Mesenteric fat pad (tissue), 1 donor: ENCODE measurements at places on chromosomes 11 and 22.

GRCh38 chr11:72140661-72141060 is 5.1 kb downstream of the FOLR3 start:
- DNase-seq = no peak

DNA sequence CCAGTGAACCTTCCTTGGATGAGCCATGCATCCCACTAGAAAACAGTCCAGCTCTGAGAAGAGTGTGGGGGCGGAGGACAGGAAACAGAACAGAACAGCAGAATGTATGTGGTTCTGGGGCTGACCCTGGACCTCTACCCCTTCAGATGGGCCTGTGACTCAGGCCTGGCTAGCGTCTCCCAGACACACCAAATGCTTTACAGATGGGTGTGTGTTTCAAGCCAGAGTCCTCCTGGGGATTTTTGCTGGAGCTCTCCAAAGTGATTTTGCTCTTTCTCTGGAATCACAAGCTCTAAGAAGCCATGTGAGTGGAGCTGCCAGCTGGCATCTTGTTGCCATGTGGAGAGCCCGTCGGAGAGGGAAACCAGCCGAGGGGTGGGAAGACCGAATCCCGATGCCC is 13.2 kb upstream of the C1QTNF4 start:
- peak; percentile 89 for DNase-seq

DNA sequence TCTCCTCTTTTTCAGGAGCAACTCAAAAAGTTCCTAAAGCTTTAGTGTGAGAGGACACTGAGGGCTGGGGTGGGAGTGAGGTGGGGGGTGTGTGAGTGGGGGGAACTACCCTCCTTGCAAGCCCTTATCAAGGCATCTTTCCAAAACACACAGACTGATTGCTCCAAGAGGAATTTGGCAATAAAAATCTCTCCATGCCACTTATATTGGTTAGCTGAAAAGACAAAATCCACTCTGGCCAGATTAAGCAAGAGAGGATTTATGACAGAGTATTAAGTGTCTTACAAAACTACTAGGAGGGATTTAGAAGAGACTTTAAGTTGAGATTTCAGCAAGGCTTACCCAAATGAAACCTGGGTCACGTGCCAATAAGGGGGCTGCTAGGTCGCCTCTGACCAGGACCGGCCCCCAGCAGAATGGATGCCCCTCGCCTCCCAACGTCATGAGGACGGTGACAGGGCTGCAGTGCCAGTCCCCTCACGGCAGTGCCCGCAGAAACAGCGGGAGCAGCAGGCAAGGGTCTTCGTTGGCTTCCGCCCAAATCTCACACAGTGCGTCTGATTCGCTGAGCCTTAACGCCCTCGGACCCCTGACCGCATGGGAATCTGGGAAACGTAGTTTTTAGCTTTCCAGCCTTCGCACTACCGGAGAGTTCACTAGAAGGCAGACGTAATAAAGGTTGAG is 22.1 kb upstream of the CTR9 start:
- no peak for DNase-seq

GRCh38 chr11:65625628-65626342 is 10.2 kb downstream of the PCNX3 start:
- no peak for DNase-seq

GRCh38 chr11:73185680-73186293 is 32.3 kb upstream of the P2RY2 start:
- peak; percentile 85 for DNase-seq

GRCh38 chr11:88535266-88535665 is 197.7 kb upstream of the CTSC start:
- DNase-seq = no peak

DNA sequence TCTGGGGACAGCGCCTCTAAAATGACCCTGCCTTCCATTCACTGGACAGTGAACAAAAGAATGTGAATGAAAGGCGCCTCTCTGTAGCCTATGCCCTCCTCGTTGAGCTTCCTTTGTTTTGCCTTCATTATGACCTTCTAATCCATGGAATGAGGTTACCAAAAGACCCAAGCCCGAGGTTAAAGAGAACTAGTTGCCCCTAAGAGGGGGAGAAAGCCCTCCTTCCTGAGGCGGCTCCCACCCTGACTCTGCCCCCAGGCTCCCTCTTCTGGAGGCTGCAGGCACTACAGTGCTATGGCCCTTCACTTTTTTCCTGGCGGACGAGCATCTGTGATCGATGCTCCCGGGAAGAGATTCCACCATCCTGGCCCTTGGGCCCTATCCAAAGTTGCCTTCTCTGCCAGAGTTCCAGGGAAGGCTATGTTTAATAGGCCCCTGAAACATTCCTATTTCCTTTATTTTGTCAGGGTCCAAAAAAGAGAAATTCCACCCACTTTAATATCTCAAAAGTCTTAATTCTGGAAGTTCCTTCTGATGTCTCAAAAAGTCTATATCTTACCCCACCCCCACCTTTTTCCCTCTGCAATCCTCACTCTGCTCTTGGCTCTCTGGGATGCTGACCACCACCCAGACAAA is 147.3 kb downstream of the FEZ1 start:
- DNase-seq = no peak
